ENCODE measurements at places on chromosomes 6 and 20. TPM values are rescaled to one million over a fixed set of nuclear protein-coding genes. Genes with fewer than 3 reads are reported as not detected.

Gene SEL1L2
- not detected for total RNA-seq

GRCh38 chr6:156807028-156807427 is 29.9 kb downstream of the ARID1B start:
- H3K36me3 ChIP-seq: no peaks in the 10 kb centered on the region
- peaks cover 22% of the 10 kb centered on the region for H3K4me1 ChIP-seq
- no peak overlapping the region for H3K27ac ChIP-seq

Gene EPB41L1
- 19.2 TPM for total RNA-seq

- peaks cover 15% of the 10 kb centered on the region for H3K4me1 ChIP-seq
- no peaks in the 10 kb centered on the region for H3K27me3 ChIP-seq
- H3K36me3 ChIP-seq: no peaks in the 10 kb centered on the region
Measured at GRCh38 chr6:147040121-147040910, 163.9 kb upstream of the STXBP5 start.

GRCh38 chr6:73388800-73389512 is 5.7 kb upstream of the DDX43 start:
- H3K36me3 ChIP-seq: no peaks in the 10 kb centered on the region
- peak overlapping the region; percentile 36 for H3K27ac ChIP-seq
- H3K4me1 ChIP-seq: peaks cover 7% of the 10 kb centered on the region
- H3K27me3 ChIP-seq: no peaks in the 10 kb centered on the region
- peak overlapping the region; percentile 77 for H3K4me3 ChIP-seq
- DNase-seq: peak; percentile 78

Gene PREX1
- total RNA-seq: 0.63 TPM

Gene SLC22A16
- not detected for total RNA-seq

- H3K27me3 ChIP-seq: no peaks in the 10 kb centered on the region
- H3K4me3 ChIP-seq: peak overlapping the region; percentile 90
- DNase-seq: no peak
Measured at GRCh38 chr6:98946266-98946878, 1.4 kb downstream of the FBXL4 start.

DNA sequence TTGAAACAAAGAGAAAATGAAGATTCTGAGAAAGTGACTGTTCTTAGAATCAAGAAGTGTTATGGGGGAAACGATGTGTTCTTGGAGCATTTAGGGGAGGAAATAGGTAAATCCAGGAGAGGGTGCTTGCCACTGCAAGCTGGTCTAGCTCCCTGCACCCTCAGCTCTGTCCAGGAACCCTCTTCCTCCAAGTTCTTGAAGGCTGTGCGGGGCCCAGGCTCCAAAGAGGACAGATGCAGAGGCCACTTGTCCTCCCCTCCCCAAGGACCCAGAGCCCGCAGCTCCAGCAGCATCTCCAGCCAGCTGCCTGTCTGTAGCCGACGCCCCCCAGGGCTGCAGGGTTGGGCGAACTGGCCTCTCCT is 87.9 kb downstream of the CDC5L start:
- H3K36me3 ChIP-seq: no peaks in the 10 kb centered on the region
- H3K4me1 ChIP-seq: no peaks in the 10 kb centered on the region
- DNase-seq: no peak
- no peak overlapping the region for H3K27ac ChIP-seq
- H3K27me3 ChIP-seq: no peaks in the 10 kb centered on the region

DNA sequence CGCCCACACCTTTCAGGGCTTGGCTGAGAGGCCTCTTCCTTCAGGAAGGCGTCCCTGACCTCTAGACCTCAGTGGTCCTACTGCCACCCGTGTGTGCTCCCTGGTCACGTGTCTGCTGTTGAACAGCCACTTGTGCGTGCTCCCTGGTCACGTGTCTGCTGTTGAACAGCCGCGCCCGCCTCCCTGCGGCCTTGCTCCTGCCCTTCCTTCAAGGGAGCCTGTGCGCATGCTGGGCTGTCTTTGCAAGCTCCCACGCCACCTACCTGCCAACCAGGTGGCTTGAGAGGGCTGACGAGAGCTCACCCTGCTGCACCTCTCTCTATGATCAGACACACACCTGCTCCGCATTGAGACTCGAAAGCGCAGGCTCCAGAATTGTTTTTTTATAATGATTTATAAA is 179.3 kb downstream of the BMP7 start:
- no peak overlapping the region for H3K27ac ChIP-seq
- DNase-seq: no peak
- H3K4me1 ChIP-seq: no peaks in the 10 kb centered on the region
- no peak overlapping the region for H3K4me3 ChIP-seq
- no peaks in the 10 kb centered on the region for H3K36me3 ChIP-seq

Gene WFDC10B
- not detected for total RNA-seq

Gene UST
- 23.3 TPM for total RNA-seq

Gene PDYN
- total RNA-seq: not detected
